MM.1S (cell line): ENCODE measurements at places on chromosomes 4 and X.

DNA sequence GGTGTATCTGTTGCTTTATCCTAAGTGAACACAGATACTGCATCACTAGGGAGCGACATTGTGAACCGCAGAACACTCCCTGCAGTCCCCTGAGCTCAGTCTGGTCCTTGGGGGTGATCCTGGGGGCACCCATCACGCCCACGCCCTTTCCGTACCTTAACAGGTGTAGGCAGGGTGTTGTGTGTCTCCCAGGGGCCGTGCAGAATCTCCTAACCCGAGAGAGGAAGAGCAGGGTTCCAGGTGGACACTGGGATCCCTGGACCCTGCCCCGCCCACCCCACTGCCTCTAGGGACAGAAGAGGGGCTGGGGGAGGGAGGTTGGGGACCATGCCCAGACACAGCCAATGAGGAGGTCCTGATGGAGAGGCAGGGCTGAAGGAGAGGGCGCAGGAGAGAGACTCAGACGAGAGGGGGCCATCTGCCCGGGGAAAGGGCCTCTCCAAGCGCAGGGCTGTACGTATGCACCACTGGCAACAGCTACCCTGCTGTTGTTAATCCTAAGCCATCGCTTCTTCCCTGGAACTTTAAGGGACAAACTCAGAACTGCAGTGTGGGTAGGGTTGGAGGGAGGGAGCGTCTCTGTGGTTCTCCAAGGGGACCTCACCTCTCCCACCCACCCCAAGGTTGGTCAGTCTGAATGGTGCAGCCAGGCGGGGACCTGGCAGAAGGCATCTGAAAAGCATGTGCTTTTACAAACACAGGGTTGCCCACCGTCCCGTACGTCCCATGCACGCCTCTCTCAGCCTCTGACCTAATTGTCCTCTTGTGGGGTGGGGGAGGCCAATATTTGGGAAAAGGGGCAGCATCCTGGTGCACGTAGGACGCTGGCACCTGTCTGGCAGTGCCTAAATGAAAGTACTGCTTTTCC, 2.5 kb downstream of the P2RY8 start:
- peak overlapping the region; percentile 80 for H3K4me3 ChIP-seq
- no peaks in the 10 kb centered on the region for H3K27me3 ChIP-seq
- H3K27ac ChIP-seq = peak overlapping the region; percentile 99
- DNase-seq = peak; percentile 18
- H3K36me3 ChIP-seq = no peaks in the 10 kb centered on the region
- H3K4me1 ChIP-seq = 0 out of 2 replicates have a peak, but pooled peaks cover 3% of the 10 kb centered on the region

GRCh38 chr4:72390409-72390808, 178.6 kb downstream of the ADAMTS3 start:
- H3K27ac ChIP-seq = no peak overlapping the region
- H3K36me3 ChIP-seq = no peaks in the 10 kb centered on the region
- no peak for DNase-seq
- H3K27me3 ChIP-seq = no peaks in the 10 kb centered on the region
- H3K4me1 ChIP-seq = no peaks in the 10 kb centered on the region

GRCh38 chr4:156788782-156789181, 182.8 kb downstream of the PDGFC start:
- no peak overlapping the region for H3K4me3 ChIP-seq
- H3K27me3 ChIP-seq = no peaks in the 10 kb centered on the region
- H3K27ac ChIP-seq = no peak overlapping the region
- H3K4me1 ChIP-seq = no peaks in the 10 kb centered on the region
- DNase-seq = no peak
- H3K36me3 ChIP-seq = no peaks in the 10 kb centered on the region

- no peaks in the 10 kb centered on the region for H3K27me3 ChIP-seq
- no peaks in the 10 kb centered on the region for H3K36me3 ChIP-seq
- DNase-seq = peak; percentile 30
- peak overlapping the region; percentile 62; the same call in 1 of the 2 replicates for H3K27ac ChIP-seq
Observed at GRCh38 chr4:39043861-39044363, 11.7 kb upstream of the TMEM156 start.

- peaks cover 90% of the 10 kb centered on the region for H3K27me3 ChIP-seq
- no peaks in the 10 kb centered on the region for H3K36me3 ChIP-seq
- H3K27ac ChIP-seq = no peak overlapping the region
- DNase-seq = no peak
Observed at GRCh38 chr4:7253837-7254236, 61.5 kb downstream of the SORCS2 start.

GRCh38 chr4:152101556-152102435, 341.0 kb upstream of the GATB start:
- no peaks in the 10 kb centered on the region for H3K36me3 ChIP-seq
- no peak overlapping the region for H3K27ac ChIP-seq
- no peaks in the 10 kb centered on the region for H3K27me3 ChIP-seq
- H3K4me3 ChIP-seq = no peak overlapping the region
- peaks cover 10% of the 10 kb centered on the region for H3K4me1 ChIP-seq
- no peak for DNase-seq

GRCh38 chrX:2677764-2678163, 13.3 kb upstream of the CD99 start:
- no peaks in the 10 kb centered on the region for H3K36me3 ChIP-seq
- no peaks in the 10 kb centered on the region for H3K4me1 ChIP-seq
- H3K4me3 ChIP-seq = no peak overlapping the region
- H3K27me3 ChIP-seq = no peaks in the 10 kb centered on the region
- no peak for DNase-seq
- H3K27ac ChIP-seq = no peak overlapping the region

DNA sequence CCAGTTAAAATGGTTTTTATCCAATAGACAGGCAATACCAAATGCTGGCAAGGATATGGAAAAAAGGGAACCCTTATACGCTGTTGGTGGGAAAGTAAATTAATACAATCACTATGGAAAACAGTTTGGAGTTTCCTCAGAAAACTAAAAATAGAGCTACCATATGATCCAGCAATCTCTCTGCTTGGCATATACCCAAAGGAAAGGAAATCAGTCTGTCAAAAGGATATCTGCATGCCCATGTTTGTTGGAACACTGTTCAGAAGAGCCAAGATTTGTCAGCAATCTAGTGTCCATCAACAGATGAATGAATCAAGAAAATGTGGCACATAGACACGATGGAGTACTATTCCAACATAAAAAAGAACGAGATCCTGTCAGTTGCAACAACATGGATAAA, 91.0 kb upstream of the SH3RF1 start:
- no peak overlapping the region for H3K4me3 ChIP-seq
- H3K4me1 ChIP-seq = no peaks in the 10 kb centered on the region
- no peak for DNase-seq
- no peaks in the 10 kb centered on the region for H3K36me3 ChIP-seq

DNA sequence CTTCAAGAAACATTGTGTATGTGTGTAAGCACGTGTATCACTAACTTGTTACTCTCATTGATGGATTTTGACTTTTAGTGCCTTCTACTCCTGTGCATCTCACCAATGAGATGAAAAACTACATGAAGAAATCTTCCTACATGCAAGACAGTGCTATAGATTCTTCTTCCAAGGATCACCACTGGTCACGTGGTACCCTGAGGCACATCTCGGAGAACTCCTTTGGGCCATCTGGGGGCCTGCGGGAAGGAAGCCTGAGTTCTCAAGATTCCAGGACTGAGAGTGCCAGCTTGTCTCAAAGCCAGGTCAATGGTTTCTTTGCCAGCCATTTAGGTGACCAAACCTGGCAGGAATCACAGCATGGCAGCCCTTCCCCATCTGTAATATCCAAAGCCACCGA, 86.5 kb downstream of the SLC10A6 start:
- H3K4me1 ChIP-seq = no peaks in the 10 kb centered on the region
- no peaks in the 10 kb centered on the region for H3K27me3 ChIP-seq
- no peak overlapping the region for H3K4me3 ChIP-seq

DNA sequence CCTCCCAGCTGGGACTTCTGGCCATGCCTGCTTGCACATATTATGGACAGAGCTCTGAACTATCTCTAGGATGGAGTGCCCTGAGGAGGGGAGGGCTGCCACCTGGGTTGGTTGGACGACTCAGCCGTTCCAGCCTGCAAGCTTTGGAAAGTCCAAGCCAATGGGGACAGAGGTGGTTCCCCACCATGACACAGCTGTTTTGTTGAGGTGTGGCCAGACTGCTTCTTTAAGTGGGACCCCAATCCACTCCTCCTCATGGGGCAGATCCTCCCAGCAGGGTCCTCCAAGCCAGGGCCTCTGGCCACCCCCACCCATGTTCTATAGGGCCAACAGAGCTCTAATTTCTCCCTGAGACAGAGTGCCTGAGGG, 22.7 kb downstream of the F8A3 start:
- no peaks in the 10 kb centered on the region for H3K27me3 ChIP-seq
- no peak overlapping the region for H3K4me3 ChIP-seq
- no peaks in the 10 kb centered on the region for H3K36me3 ChIP-seq
- H3K4me1 ChIP-seq = no peaks in the 10 kb centered on the region
- H3K27ac ChIP-seq = no peak overlapping the region
- DNase-seq = no peak

DNA sequence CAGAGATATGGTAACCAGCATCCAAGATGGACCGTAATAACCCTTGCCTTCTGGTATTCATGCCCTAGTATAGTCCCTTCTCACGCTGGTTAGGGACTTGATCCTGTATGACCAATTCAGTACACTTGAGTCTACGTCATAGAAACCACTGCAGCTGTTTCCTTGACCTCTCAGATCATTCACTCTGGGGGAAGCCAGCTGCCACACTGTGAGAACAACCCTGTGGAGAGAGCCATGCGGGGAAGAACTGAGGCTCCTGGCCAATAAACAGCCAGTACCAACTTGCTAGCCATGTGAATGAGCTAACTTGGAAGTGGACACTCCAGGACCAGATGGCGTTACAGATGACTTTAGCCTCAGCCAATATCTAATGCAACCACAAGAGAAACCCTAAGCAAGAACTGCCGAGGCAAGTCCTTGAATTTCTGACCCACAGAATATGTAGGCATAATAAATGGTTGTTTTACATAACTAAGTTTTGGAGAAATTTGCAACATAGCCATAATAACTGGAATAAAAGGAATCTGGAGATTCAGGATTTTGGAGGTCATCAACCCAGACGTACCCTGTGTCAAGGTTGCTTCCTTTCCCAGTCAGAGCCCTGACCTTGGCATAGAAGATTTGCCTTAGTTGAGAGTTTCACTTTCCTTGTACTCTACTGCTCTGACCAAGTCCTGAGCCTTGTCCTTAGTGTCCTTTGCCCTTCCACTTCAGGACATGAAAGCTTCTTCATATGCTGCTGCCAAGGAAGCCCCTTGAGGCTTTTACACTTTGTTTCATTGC, 87.3 kb upstream of the ZNF81 start:
- peak; percentile 15 for DNase-seq
- no peaks in the 10 kb centered on the region for H3K4me1 ChIP-seq
- H3K4me3 ChIP-seq = no peak overlapping the region
- no peak overlapping the region for H3K27ac ChIP-seq

GRCh38 chr4:99463566-99463965, 28.4 kb upstream of the ADH7 start:
- H3K27ac ChIP-seq = no peak overlapping the region
- H3K4me1 ChIP-seq = no peaks in the 10 kb centered on the region
- H3K36me3 ChIP-seq = no peaks in the 10 kb centered on the region

- DNase-seq = no peak
- H3K4me1 ChIP-seq = no peaks in the 10 kb centered on the region
- H3K4me3 ChIP-seq = no peak overlapping the region
- no peak overlapping the region for H3K27ac ChIP-seq
- H3K27me3 ChIP-seq = no peaks in the 10 kb centered on the region
- H3K36me3 ChIP-seq = no peaks in the 10 kb centered on the region
Observed at GRCh38 chrX:69027181-69028005, 137.9 kb downstream of the PJA1 start.

GRCh38 chr4:2393353-2394270, 24.8 kb downstream of the ZFYVE28 start:
- DNase-seq = peak; percentile 67
- H3K4me3 ChIP-seq = peak overlapping the region; percentile 28
- H3K27me3 ChIP-seq = no peaks in the 10 kb centered on the region
- H3K4me1 ChIP-seq = peaks cover 7% of the 10 kb centered on the region; the same call in 1 of the 2 replicates
- H3K36me3 ChIP-seq = no peaks in the 10 kb centered on the region

DNA sequence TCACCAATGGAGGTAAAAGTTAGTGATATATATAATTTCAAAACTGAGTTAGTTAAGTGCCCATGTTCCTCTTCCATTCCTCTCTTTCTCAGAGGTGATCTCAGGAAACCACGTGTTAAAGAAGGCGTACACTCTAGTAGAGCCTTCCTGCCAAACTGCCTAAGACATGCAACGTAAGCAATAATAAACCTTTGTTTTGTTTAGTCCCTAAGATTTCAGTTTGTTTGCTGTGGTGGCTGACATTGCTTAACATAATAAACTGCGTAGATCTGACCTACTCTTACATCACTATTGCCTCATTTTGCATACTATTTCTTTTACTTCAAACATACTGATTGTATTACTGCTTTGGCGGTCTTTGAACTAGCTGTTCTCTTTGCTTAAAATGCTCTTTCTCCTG, 99.2 kb downstream of the JADE1 start:
- DNase-seq = no peak
- no peaks in the 10 kb centered on the region for H3K27me3 ChIP-seq
- H3K36me3 ChIP-seq = no peaks in the 10 kb centered on the region

GRCh38 chrX:84729809-84730208, 227.6 kb upstream of the HDX start:
- DNase-seq = peak; percentile 78
- peak overlapping the region; percentile 42; the same call in 1 of the 2 replicates for H3K4me3 ChIP-seq
- no peak overlapping the region for H3K27ac ChIP-seq
- no peaks in the 10 kb centered on the region for H3K4me1 ChIP-seq
- H3K36me3 ChIP-seq = no peaks in the 10 kb centered on the region
- H3K27me3 ChIP-seq = no peaks in the 10 kb centered on the region

DNA sequence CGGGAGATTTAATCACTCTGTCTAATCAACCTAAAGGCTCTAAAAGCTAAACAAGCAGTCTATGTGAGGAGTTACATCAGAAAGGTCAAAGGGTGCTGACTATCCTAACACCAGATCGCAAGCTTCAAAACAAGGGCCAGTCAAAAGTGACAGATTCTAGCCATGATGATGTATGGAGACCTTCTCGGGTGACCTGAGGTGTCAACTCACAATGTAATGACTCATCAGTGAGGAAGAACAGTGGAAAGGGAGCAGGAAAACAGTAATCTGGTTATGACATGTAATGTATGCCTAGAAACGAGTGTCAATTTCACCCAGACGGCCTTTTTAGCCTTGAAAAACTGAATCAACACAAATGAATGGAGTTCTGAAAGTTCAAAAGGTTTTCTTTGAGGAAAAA, 375.3 kb downstream of the IDS start:
- H3K27me3 ChIP-seq = no peaks in the 10 kb centered on the region
- no peak overlapping the region for H3K4me3 ChIP-seq
- no peaks in the 10 kb centered on the region for H3K36me3 ChIP-seq

- H3K27ac ChIP-seq = no peak overlapping the region
- H3K4me3 ChIP-seq = no peak overlapping the region
- H3K27me3 ChIP-seq = no peaks in the 10 kb centered on the region
- DNase-seq = no peak
Observed at GRCh38 chr4:112270640-112271421, 14.9 kb downstream of the TIFA start.

DNA sequence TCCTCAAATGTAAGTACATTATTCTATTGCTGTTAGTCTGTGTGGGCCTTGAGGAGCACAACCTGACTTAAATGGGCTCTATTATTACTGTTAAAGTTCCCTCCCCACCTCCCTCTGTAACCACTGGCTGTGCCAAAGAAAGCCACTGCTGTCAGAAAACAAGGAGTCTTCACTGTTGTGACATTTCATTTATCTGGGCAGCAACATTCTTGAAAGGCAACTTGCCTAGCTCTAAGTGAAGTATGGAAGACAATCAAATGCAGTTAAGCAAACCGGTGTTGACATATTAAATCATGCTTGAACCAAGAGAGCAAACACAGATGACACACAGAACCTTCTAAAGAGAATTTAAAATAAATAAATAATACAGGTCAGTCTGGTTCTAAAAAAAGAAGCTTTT, 81.0 kb downstream of the EPHA5 start:
- no peak for DNase-seq
- H3K4me1 ChIP-seq = no peaks in the 10 kb centered on the region
- no peaks in the 10 kb centered on the region for H3K27me3 ChIP-seq
- H3K4me3 ChIP-seq = no peak overlapping the region
- H3K27ac ChIP-seq = no peak overlapping the region
- H3K36me3 ChIP-seq = no peaks in the 10 kb centered on the region
